ENCODE measurements at places on chromosomes 7 and 10. TPM values are rescaled to one million over a fixed set of nuclear protein-coding genes. Genes with fewer than 3 reads are reported as not detected.
A peak's percentile ranks its signal among the peaks of the same experiment; 100 is the strongest.

The OR2A12 gene
- not detected for total RNA-seq

DNA sequence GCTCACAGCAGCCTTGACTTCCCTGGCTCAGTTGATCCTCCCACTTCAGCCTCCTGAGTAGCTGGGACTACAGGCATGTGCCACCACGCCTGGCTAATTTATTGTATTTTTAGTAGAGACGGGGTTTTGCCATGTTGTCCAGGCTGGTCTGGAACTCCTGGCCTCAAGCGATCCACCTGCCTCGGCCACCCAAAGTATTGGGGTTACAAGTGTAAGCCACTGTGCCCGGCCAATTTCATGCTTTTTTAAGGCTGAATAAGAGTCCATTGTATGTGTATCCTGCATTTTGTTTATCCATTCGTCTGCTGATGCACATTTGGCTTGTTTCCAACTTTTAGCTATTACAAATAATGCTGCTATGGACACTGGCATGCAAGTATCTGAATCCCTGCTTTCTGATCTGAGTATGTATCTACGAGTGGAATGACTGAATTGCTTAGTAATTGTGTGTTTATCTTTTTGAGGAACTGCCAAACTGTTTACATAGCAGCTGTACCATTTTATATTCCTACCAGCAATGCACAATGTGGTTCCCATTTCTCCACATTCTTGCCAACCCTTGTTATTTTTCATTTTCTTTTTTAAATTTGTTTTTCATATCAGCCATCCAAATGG lies 37.3 kb upstream of the TPST1 start:
- DNase-seq, result no peak

The VSTM4 gene
- total RNA-seq, result 17.6 TPM

- DNase-seq, result no peak
These were observed 386.3 kb upstream of the SMIM30 start for GRCh38 chr7:113504691-113505090.

DNA sequence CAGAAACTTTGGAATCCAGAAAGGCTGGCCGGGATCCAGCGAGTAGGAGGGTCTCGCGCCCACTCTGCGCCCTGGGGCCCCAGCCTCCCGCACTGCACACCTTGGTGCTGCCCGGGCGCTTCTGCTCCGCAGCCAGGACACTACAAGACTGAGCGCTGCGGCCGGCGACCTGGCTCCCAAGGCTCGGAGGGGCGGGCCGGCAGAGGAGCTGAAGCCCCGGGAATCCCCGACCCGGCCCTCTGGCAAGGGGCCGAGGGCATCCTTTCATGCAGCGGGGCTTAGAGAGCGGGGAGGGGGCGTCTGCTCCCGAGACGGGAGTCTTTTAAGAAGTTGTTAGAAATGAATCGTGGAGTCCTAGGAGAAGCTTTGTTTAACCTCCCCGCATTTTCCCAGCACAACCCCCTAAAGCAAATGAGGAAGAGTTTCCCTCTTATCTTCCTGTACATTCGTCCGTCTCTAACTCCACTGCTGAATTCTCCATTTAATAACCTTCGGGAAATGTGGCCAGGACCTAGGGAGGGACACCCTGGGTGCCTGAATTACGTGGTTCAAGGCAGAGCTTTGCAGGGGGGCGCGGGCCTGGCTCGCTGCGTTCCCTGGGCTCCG lies 1.1 kb downstream of the VWC2 start:
- DNase-seq, result no peak

GRCh38 chr7:72099784-72100183 lies 312.4 kb downstream of the CALN1 start:
- DNase-seq, result no peak

DNA sequence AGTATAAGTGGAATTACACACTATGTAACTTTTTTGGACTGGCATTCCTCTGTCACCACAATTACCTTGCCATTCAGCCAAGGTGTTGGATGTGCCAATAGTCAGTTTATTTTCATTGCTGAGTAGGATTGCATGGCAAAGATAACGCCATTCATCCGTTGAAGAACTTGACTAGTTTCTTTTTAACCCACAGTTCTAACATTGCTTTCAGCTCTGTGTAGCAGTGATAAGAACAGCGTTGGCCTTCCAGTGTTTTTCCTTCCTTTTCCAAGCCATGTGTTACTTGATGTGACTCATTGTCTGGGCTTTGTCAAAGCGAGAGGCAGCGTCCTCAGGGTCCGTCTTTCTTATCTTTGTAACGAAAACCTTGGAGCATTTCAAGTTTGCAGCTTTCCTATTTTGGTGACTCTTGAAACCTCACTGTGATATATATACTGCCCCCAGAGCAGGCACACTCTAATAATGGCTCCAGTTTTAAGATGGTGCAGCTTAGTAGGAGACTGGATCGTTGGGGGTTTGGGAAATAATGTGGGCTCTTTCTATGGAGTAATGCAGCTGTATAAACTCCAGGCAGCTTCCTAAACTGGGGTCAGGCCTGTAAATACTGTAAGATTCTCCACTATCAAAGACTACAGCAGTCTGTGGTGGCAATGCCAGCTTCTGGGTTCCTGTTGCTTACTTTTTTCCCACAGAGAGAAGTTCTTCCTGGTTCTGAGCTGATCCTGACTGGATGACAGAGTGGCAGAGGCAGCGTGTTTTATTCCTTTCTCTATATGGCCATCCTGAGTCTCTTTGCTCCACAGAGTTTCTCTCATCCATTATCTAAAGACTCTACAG lies 41.7 kb downstream of the AKR1E2 start:
- DNase-seq, result peak; percentile 77

DNA sequence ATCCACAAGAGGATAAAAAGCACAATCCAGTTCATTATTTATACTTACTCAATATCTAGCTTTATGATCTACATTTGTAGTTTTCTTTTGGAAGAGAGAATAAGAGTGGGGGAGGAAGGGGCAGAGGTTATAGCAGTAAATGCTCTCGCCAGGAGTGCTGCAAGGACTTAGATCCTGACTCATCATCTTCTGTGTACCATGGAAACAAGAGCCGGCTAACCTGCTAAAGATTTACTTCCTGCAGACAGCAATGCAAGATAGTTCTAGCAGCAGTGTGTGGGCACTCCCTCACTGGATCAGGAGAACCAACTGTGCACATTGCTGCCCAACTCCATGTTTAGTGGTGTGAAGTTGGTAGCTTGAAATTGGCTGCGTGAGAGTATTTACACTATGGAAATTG lies 47.7 kb upstream of the TRIL start:
- no peak for DNase-seq

DNA sequence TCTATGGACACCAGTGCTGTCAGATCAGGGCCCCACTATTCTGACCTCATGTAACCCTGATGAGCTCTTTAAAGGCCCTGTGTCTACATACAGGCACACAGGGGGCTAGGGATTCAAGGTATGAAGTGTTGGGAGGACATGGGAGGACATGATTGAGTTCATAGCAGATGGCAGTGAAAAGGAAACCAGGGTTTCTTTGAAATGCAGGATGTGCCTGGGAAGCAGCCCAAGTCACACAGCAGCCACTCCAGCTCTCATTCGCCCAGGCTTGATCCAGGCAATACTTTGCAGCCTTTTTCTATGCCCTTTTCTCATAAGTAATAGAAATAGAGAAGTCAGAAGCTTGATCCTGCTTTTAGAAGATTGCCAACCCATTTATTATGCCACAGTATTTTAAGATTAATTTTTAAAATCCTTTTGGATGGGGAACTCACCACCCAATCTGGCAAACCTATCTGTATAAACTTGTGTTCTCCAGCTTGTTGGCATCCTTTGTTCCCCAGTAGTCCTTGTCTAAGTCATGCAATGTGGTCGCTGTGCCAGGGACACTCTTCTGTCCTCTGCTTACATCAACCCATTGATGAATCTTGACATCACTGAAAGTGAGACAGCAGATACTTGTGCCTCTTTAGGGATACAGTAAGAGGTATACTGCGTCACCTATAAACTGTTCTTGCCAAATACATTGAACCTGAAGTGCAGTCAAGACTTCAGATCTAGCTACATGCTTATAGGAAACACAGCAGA lies 95.0 kb downstream of the TAF3 start:
- DNase-seq, result no peak

The NEUROG3 gene
- total RNA-seq, result not detected

DNA sequence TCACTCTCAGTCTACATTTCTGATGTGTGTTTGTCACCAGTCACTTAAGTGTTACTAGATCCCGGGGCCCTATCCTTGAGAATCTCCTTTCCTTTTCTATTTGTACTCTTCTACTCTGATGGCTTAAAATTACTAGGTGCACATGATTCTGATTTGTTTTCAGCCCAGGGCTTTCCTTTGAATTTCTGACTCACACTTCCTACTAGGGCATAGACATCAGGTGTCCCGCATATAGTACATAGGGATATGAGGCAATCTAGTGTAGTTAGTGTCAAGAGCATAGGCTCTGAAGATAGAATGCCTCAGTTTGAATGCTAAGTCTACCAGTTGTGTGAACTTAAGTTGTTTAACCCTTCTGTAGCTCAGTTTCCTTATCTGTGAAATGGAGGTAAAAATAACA lies 49.4 kb upstream of the LRRN3 start:
- DNase-seq, result no peak

GRCh38 chr10:31288962-31289361 lies 30.1 kb upstream of the ZEB1 start:
- DNase-seq, result no peak

GRCh38 chr10:83835945-83836745 lies 303.2 kb upstream of the GHITM start:
- DNase-seq, result no peak

The MCM10 gene
- total RNA-seq, result not detected

The NODAL gene
- total RNA-seq, result not detected

- no peak for DNase-seq
These were observed 1.1 kb upstream of the KLF14 start for GRCh38 chr7:130734815-130735716.

The MACROH2A2 gene
- total RNA-seq, result 19.6 TPM

- no peak for DNase-seq
These were observed 58.9 kb downstream of the SPOCK2 start for GRCh38 chr10:72029414-72029813.

DNA sequence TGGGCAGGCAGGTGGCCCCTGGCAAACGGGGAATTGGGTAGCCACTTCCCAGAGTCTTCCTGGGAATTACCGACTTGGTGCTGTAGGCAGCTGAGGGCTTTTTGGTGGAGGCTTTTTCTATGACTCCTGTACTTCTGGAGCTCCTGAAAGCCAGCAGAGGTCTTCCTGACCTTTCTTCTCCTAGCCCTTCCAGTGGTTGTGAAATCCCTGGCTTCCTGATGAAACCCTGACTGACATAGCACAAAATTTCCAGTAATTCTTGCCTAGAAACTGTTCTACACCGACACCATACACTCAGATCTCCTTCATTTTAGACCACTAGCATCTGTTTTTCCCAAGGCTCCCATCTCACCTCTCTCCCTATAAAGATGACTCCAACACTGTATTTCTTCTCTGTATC lies 120.2 kb downstream of the STRA8 start:
- no peak for DNase-seq

DNA sequence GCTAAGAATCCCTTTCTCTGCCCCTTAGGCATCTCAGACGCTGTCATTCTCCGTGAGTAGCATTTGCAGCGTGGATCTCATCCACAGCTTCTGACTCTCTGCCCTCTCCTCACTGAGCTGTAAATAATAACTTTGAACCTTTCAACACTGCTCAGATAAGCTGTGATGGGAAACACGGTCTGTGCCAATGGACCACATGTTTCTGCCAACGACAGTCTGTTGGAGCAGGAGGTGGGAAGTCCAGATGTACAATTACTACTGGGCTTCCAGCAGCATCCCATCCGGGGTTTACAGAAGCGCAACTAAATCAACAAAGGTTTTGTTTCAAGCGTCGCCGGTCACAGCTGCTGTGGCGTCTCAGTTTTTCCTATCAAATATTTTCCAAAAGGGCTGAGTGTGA lies 1110.6 kb downstream of the TYW1 start:
- no peak for DNase-seq

- no peak for DNase-seq
These were observed 66.3 kb upstream of the ETV1 start for GRCh38 chr7:14055813-14056212.

- DNase-seq, result no peak
These were observed 572.6 kb downstream of the PTPRN2 start for GRCh38 chr7:158014976-158015375.

The COBL gene
- 31.4 TPM for total RNA-seq

GRCh38 chr7:37730501-37730900 lies 46.9 kb downstream of the GPR141 start:
- DNase-seq, result no peak

The MYO1G gene
- 0.78 TPM for total RNA-seq

GRCh38 chr7:29797112-29797944 lies 9.0 kb upstream of the WIPF3 start:
- DNase-seq, result no peak

The GSTO2 gene
- 0.63 TPM for total RNA-seq

DNA sequence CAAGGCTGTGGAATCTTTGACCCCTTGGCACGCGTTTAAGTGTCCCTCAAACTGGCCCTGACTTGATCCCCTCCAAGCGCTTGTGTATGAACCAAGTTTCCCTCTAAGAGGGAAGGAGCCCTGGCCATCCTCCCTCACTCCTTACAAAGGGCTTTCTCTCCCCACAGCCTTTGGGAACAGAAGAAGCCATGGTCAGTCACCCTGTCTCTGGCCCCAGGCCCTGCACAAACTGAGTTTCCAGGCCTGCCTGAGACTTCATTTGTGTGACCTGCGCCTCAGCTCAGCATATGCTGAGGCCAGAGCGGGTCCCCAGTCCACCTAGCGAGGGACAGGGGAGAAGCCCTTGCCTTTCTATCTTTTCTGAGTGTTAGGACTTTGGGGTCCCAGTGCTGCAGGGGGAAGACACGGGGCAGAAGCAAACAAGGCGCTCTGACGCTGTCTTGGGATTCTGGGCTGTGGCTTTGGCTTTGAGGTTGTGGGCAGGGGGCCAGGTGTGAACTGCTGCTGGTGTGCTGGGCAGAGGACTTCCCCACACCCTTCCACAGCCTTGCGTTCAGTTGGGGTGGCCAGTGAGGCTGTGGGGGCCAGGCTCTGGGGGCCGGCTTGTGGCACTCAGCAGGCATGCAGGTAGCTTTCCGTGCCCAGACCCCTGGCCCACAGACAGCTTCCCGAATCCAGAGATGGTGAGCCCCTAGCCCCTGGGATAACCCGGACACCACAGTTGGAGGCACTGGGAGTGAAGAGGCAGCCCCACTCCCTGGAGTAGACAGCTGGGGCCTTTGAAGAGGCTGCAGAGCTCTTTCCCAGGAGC lies 1.5 kb downstream of the RET start:
- no peak for DNase-seq

The NUDT13 gene
- total RNA-seq, result 1.5 TPM

- DNase-seq, result no peak
These were observed 417 bp upstream of the HIF1AN start for GRCh38 chr10:100535338-100535714.

The SPDYE5 gene
- not detected for total RNA-seq

The STAMBPL1 gene
- total RNA-seq, result 13.8 TPM

The TFEC gene
- 2.1 TPM for total RNA-seq

GRCh38 chr7:12633582-12633981 lies 53.9 kb upstream of the ARL4A start:
- DNase-seq, result no peak

DNA sequence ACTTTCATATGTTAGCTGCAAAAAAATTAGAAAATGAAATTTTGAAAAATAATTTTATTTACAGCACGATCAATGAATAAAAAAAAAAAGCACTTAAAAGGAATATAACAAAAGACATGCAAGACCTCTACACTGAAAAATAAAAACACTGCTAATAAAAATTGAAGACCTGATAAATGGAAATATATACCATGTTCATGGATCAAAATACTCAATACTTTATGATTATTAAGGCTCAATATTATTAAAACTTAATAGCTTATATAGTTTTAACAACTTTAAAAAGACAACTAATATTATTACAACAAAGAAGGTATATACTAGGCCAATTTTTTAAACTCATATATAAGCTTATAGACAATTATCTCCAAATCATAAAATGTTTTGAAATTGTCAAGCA lies 143.0 kb downstream of the GFRA1 start:
- no peak for DNase-seq
